Dermis blood vessel endothelial cell (primary cell): ENCODE measurements at places on chromosomes 11 and 22.

- no peak for DNase-seq
Observed at GRCh38 chr11:8223513-8223900, 40.2 kb downstream of the LMO1 start.

DNA sequence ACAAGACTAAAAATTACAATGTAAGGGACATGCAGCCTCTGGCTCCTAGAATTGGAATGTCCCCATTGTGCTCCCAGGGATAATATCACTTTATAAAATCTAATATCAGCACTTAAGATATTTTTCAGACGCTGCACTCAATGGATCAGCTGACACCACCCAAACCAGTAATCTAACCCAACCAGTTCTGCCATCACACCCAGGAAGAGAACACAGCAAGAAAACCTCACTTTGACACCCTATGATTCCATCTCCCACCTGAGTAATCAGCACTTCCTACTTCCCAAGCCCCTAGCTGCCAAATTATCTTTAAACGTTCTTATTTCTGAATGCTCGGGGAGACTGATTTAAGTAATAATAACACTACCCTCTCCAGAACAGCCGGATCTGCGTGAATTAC is 2.6 kb downstream of the CASP4 start:
- DNase-seq: no peak

DNA sequence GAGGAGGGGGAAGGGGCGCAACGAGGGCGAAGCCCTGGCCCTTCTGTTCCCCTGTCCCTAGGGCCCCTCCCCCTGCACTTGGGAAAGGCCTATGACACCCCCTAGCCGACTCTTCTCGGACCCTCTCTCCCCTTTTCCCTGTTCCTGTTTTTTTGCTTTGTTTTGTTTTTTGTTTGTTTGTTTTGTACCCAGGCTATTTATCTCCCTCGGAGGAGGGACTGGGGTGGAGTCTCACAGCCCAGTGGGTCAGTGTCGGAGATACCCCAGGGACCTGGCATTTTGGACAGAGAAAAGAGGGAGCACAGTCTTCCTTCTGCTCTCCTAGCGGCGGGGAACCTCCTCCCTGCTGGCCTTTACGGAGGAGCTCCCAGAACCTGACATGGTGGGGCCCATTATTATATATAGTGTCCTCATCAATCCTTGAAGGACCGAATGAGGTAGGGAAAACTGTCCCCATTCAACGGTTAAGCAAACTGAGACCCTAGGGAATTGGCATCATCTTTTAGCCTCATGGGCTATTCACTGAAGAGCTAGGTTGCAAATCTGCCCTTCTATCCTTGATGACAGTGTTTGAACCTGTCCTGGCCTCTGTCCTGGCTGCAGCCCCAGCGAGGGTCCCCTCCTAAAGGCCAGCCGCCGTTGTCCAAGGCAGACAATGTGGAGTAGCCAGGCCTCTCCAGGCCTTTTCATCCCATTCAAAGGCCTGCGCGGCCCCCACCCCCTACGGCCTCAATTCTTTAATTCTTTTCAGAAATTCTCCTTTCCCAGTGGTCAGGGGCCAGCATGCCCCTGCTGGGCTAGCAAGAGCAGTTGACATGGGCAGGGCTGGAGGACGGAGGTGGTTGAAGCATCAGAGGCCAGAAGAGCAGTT is 911 bp downstream of the EMID1 start:
- no peak for DNase-seq

GRCh38 chr22:47965896-47966295 is 1203.4 kb downstream of the TBC1D22A start:
- no peak for DNase-seq

- DNase-seq: no peak
Observed at GRCh38 chr11:97290464-97291041, 900.7 kb downstream of the JRKL start.

- DNase-seq: no peak
Observed at GRCh38 chr11:33478111-33478573, 221.0 kb downstream of the HIPK3 start.
